ENCODE measurements at places on chromosomes 7 and 10.

- peak; percentile 62 for DNase-seq
Measured at GRCh38 chr10:124732931-124733570, 11.1 kb downstream of the FAM53B start.

GRCh38 chr10:118968060-118968459 lies 61.5 kb upstream of the NANOS1 start:
- DNase-seq: no peak

GRCh38 chr10:2759233-2759632 lies 308.1 kb upstream of the PFKP start:
- no peak for DNase-seq

DNA sequence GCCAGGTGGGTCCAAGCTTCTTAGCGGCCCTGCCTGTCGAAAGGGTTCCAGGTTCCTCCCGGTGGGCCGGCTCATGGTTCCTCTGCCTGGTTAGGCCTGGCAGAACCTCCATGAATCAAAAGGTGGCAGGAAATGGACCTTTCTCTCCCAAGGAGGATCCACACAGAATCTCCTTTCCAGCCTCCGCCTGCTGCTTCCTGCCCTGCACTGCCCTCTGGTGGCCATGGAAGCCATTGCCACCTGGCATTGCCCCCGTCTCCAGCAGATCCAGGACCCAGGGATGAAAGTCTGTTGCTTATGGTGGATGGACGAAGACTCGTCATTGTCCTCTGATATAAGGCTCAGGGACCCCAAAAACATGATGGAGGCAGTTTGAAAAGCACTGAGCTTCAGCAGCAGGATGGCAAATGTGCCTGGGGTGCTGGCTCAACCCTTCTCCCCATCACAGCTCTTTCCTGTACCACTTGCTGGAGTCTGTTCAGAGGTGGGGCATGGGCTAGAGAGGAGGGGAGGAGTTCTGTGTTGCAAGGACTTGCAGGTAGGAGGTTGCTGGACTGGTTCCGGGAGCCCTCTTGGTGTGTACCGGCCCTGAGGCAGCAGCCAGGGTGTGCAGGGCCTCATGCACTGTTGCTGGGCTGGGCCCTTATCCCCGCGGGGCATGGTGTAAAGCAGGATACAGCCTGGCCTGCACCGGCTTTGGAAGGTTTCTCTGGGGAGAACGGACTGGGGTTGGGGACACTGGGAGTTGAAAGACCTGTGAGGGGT lies 11.3 kb upstream of the INMT start:
- DNase-seq: peak; percentile 84

GRCh38 chr7:156100086-156100485 lies 287.8 kb upstream of the SHH start:
- DNase-seq: no peak

DNA sequence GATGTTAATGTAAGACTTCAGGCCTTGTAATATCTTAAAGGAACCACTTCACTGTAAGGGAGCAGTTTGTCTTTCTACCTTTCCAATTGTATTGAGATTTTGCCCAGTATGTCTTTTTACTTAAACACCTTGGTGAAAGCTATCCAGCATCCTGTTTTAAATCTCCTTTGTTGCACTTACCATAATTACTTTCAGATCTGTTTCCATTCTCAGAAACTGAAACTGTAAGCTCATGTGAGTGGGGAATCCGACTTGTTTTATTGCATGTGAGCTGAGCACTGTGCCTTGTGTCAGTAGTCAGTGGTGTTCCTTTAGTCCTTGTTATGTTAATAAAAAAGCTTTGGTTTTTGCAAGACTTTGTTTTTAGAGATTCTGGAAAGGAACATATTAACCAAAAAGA lies 42.2 kb downstream of the BMPR1A start:
- no peak for DNase-seq

- DNase-seq: no peak
Measured at GRCh38 chr7:159051916-159052315, 92.8 kb downstream of the VIPR2 start.

DNA sequence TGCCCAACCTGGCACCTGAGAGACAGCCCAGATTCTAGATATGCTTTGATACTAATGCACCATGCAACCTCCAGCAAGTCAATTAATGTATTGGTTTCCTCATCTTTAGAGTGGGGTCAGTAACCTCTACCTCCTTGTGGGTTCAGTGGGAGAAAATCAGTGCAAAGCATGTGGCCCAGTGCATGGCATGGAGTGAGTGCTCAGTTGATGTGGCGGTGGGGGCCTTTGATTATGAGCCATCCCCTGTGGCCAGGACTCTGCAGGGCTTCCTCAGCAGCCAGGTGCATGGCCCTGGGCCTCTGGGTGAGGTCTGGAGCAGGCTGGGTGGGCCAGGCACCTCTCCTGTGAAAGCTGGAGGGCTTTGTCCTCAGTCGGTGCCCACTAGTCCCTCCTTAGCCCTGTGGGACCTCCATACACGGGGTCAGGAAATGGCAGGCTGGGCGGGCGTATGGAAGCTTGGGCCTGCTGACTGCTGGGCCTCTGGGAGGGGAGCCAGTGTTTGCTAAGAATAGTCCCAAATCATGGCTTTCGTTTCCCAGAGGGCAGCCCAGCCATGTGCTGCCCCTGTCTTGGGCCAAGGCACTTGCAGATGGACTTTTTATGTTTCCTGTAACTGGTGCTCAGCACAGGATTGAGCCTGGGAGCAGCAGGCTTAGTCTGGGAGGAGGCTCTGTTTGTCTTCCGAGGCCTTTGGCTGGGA lies 3.4 kb downstream of the PALD1 start:
- no peak for DNase-seq

- DNase-seq: no peak
Measured at GRCh38 chr7:32179567-32179966, 109.4 kb upstream of the PDE1C start.

DNA sequence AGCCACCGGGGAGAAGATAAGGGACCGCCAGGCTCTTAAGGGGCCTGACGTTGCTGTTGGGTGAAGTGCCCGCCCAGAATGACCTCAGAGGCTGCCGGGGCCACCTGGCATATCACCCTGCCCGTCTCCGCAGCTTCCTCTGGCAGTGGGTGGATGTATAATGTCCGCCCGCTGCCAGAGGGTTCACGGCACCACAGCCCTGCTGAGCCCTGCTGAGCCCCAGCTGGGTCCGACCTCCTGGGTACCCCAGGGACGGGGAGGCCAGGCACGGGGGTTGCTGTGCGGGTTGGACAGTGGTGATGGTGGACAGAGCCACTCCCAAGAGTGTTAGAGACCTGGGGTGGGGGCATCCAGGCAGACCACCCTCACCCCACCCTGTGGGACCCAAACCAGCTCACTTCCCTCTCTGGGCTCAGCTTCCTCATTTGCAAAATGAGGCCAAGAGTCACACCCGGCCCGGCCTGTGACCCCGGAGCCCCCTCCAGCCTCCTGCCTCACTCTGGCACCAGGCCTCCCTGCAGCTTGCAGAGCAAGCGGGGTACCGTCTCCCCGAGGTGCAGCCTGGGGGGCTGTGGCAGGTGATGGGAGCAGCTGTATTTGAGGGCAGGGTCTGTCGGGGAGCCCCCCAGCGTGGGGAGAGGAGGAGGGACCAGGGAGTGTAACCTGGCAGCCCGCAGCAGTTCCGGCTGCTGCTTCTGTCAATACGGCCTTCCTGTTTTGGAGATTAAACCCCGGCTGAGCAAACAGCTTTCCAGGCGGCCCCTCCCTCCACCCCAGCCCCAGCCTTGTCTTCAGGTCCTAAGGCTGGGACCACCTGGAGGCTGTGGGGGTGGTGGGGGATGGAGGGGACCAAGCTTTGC lies 8.4 kb upstream of the LFNG start:
- peak; percentile 75 for DNase-seq
